ENCODE measurements at places on chromosomes 3 and 15.
A peak's percentile ranks its signal among the peaks of the same experiment; 100 is the strongest.

- no peak for DNase-seq
Measured at GRCh38 chr3:32399030-32399620, 7.5 kb downstream of the CMTM7 start.

DNA sequence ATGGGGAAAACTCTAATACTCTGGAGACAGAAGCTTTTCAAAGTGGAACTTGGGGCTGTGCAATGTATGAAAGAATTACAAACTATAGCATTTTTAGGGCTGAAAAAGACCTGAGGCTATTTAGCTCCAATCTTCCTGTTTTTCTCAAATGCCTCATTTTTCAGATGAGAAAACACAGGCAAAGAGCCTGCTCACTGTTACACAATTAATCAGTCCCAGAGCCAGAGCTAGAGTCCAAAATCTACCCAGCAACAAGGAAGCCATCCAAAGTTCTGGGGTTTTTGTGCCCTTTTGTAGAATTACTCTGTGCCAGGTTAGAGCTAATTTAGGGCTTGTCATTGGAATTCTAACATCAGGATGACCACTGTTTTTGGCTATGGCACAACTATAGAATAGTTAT lies 45.5 kb downstream of the GPR149 start:
- DNase-seq, result no peak

DNA sequence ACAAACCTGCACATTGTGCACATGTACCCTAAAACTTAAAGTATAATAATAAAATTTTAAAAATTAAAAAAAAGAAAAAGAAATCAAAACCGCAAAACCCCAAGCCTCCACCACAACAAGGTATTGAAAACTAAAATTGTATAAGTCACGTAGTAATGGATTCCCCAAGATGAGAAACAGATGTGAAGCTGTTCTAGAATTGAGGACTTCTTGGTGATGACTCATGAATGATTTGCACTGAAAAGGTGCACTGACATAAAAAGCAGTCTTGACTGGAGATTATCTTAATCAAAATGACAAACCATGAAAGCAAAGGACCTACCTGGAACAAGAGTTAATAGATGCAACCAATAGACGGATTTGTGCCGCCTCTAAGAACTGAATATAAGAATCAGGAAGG lies 225.8 kb downstream of the MYRIP start:
- no peak for DNase-seq

DNA sequence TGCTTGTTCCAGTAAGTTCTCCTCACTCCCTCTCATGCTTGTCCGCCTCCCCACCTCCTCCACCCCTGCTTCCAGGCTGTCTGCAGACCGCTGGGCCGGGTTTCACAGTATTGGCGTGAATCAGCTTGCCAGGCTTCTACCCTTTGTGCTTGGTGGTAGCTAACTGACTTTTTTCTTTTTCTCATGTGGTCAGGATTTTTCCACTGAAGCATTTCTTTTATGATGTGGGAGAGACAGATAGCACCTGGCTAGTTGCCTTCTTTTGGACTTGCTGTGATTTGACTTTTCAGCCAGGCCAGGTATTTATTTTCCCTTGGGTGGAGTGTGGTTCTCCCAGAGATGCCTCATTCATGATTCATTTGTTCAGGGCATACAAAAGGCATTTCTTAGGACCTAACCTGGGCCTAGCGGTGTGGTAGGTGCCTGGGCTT lies 60.6 kb downstream of the ST6GAL1 start:
- no peak for DNase-seq

- peak; percentile 79 for DNase-seq
Measured at GRCh38 chr3:18438586-18438985, 13.4 kb upstream of the SATB1 start.

GRCh38 chr3:197490098-197491058 lies 65.4 kb downstream of the BDH1 start:
- DNase-seq, result no peak

DNA sequence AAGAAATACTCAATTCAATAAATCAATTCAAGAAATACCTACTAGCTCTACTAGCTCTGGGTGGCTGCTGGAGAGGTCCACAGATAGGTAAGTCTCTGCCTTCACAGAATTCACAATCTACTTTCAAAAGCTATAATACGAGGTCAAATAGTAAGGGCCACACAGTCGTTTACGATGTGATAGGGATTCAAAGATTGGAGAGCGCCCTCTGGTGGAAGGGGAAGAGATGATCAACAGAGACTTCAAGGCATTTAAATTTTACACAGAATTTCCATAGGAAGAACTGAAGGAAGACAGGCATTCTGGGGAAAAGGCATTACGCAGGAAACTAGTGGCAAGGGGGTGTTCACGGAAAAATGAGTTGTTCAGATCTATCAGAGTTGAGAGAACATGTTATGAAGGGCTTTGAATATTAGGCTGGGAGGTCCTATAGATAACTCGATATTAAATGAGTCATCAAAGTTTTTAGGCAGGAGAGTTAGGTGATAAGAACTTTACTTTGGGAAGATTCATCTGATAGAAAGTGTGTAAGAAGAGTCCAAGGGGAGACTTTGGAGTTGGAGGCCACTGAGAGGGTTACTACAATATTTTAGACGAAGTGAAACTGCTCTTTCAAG lies 128.8 kb downstream of the FRMD5 start:
- peak; percentile 81 for DNase-seq

DNA sequence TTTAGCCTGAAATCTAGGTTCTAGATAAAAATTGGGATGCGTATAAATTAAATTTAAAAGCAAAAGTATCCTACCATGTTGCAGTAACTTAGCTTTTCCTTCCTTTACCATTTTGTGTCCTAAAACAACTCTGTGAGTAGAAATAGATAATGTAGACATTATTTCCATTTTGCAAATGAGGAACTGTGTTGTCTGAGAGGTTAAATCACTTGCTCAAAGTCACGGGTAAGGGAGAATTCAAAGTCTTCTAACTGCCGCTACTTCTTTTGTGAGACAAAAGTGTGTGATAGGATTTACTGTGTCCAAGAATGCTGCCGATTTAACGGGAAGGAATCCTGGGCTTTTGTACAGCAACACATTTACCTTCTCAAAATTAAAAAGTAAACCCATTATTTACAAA lies 40.7 kb downstream of the MYO1E start:
- DNase-seq, result no peak

- DNase-seq, result no peak
Measured at GRCh38 chr3:195384952-195385351, 57.9 kb downstream of the ACAP2 start.

DNA sequence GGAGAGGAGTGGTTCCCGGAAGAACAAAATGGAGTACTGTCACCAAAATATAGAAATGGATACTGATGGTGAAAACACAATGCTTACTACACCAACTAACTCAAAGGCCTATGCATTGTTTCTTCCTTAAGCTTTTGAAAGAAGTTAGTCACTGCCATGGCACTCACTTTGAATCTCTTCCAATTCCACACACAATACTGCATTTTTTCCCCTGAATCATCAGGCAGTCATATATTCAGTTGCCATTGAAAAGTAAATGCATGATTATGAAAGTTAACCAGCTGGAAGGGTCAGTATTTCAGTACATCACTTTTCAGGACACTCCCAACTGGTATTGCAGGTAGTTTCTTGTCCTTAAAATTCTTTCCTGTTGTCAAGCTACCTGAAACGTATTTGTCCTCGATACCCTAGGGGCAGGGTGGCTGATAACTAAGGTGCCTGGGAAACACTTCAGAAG lies 9.0 kb upstream of the LRRFIP2 start:
- no peak for DNase-seq

DNA sequence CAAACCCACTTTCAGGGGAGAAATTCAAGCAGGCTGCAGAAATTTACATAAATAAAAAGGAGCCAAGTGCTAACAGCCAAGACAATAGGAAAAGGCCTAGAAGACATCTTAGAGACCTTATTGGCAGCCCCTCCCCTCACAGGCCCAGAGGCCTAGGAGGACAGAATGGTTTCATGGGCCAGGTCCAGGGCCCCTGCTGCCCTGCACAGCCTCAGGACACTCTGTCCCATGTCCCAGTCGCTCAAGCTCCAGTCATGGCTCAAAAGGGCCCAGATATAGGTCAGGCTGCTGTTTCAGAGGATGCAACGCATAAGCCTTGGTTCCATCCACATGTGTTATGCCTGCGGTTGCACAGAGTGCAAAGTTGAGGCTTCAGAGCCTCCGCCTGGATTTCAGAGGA lies 55.8 kb downstream of the SLC41A3 start:
- DNase-seq, result no peak

DNA sequence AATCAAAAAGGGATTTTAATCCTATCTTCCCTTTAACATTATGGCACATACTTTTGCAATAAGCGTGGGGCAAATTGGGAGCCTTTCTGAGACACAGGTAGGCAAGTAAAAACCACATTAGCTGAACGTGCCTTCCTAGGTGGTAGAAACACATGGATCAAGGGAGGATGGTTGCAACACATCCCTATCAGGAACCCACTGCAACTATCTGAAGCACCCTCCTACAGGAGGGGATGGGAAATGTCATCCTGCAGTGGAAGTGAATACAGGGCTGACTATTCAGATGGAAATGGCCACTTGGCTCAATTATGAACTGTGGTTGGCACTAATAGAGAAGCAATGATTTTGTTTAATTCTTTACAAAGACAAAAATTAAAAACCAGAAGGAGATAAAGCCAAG lies 826.3 kb downstream of the FHIT start:
- no peak for DNase-seq

GRCh38 chr15:85947936-85948335 lies 131.7 kb upstream of the AGBL1 start:
- DNase-seq, result no peak

DNA sequence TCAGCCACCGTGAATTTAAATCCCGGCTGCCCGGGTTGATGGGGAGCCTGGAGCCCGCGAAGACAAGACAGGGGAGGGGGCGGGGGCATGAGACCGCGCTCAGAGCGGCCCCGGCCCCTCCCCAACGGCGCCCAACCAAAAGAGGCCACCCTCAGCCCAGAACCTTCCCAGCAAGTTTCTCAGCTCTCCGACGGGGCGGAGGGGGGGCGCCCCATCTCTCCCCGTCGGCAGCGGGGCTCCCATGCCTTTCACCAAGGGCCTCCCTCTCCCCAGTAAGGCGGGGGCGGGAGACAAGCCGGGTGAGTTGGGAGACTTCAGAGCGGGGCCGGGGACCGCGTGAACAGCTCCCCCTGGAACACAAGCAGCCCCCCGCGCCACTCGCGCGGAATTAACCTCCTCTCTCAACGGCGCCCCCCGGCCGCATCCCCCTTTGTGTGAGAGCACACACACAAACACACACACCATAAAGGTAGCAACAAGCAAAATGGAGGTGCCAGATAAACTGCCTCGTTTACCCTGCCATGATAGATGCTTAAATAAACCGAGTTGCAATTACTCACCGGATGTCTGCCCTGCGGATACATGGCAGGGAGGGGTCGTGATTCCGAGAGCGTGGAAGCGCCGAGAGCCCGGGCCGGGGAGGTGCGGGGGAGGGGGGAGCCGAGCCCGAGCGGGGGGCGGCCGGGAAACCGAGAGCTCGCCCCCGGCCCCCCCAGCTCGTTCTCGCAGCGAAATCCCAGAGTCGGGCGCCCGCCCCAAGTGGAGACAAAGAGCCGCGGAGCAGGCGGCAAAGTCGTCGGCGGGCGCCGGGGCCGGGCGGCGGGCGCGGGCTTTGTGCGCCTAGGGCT lies 1.3 kb downstream of the TLE3 start:
- peak; percentile 85 for DNase-seq

GRCh38 chr3:114770874-114771273 lies 376.2 kb downstream of the ZBTB20 start:
- DNase-seq, result no peak

- DNase-seq, result no peak
Measured at GRCh38 chr15:94924971-94925598, 693.7 kb downstream of the MCTP2 start.

DNA sequence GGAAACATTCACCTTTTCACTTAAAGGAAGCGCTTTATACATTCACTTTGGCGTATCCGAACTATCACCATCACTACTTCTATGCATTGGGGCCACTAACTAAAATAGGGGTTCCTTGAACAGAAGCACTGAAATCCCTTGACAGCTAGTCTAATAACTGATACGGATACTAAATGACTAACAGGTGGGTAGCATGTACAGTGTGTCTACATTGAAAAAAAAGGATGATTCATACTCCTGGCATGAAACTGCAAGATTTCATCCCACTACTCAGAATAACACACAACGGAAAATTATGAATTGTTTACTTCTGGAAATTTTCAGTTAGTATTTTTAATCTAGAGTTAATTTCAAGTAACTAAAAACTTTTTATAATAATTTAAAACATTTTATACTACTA lies 96.7 kb downstream of the SMARCC1 start:
- DNase-seq, result no peak

DNA sequence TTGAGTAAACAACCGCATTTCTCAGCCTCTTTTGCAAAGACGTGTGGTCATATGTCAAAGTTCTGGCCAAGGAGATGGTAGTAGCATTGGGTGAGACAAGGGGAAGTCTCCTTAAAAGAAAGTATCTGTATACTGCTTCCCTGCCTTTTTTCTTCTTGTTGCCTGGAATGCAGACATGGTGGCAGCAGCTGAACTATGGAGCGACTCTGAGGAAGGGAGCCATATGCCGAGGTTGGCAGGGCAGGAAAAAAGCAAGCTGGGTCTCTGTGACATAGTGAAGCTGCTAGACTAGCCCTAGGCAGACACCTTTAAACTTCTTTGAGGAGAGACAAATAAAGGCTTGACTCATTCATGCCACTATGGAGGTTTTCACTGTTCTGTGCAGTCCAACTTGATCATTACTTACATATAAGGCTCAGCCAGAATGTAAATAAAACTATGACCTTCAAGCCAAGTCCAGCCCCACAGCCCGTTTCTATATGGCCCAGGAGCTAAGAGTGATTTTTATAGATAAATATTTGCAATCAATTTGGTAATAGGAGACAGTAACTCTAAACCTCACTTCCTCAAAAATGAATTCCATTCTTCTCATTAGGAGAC lies 30.6 kb upstream of the PRICKLE2 start:
- no peak for DNase-seq

DNA sequence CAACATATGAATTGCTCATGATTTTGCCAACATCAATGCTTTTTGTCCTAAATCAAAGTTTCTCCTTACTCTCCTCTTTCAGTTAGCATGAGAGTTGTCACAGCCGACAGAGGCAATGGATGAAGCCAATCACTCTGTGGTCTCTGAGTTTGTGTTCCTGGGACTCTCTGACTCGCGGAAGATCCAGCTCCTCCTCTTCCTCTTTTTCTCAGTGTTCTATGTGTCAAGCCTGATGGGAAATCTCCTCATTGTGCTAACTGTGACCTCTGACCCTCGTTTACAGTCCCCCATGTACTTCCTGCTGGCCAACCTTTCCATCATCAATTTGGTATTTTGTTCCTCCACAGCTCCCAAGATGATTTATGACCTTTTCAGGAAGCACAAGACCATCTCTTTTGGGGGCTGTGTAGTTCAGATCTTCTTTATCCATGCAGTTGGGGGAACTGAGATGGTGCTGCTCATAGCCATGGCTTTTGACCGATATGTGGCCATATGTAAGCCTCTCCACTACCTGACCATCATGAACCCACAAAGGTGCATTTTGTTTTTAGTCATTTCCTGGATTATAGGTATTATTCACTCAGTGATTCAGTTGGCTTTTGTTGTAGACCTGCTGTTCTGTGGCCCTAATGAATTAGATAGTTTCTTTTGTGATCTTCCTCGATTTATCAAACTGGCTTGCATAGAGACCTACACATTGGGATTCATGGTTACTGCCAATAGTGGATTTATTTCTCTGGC lies 2.5 kb downstream of the OR4F6 start:
- no peak for DNase-seq

GRCh38 chr15:83206526-83207008 lies 1.1 kb downstream of the HDGFL3 start:
- no peak for DNase-seq

- DNase-seq, result no peak
Measured at GRCh38 chr3:156648086-156648485, 26.3 kb upstream of the TIPARP start.
